RWPE1 (cell line): ENCODE measurements at places on chromosomes 4 and X.

GRCh38 chr4:10019521-10020051 is 1.7 kb downstream of the SLC2A9 start:
- no peak for DNase-seq

- no peak for DNase-seq
Observed at GRCh38 chr4:139763205-139763604, 97.6 kb downstream of the MGST2 start.

DNA sequence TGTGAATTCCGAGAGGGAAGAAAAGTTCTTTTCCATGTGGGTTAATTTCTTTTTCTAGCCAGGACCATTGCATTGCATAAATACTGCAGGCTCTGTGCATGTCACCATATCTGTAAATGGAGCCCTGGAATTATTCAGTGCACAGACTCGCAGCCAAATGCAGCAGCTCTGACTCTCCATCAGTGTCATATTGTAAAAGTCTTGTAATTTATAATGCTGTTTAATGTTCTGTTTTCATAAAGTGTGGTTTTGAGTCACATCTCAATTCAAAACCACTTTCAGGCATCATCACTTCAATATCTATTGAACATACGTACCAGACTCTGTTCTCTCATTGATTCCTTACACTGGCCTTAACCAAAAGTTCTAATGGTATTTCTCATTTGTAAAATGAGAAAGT is 193.9 kb upstream of the RPL34 start:
- no peak for DNase-seq

GRCh38 chr4:24824720-24825119 is 29.3 kb downstream of the SOD3 start:
- no peak for DNase-seq

- DNase-seq = no peak
Observed at GRCh38 chr4:53208753-53209152, 157.1 kb downstream of the SCFD2 start.

- DNase-seq = no peak
Observed at GRCh38 chr4:1367230-1367935, 20.4 kb downstream of the UVSSA start.
